ENCODE measurements at places on chromosomes 5 and 9.

DNA sequence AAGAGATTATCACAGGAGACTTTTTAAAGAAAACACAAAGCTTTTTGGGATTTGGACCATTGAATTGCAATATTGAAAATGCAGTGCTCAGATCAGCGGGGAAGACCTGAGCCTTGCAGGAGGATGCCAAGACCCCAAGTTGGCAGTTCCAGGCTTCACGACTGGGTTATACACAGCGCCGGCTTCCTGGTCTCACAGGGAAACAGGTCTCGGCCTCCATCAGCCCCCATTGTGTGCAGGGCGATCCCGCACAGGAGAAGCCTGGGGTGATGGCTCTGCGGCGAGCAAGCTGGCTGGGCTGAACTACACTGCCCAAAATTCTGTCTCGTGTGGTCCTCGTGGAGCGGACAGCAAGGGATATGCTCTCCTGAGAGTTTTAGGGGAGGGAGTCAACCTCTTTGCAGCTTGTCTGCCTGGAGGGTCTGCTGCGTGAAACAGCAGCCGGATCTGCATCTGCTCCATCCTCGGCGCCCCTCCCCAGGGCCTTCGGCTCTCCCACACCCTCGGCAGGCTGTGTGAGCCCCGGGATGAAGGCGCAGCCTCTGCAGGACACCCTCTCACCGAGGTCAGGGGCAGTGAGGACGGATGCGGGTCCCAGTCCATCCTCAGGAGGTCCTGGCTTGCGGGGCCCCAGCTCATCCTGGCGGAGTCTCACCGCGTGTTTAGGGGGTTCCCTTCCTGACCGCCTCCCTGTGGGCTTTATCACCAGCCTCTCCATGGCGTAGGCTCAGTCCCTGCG is 60.6 kb downstream of the NSUN2 start:
- DNase-seq = no peak

GRCh38 chr9:115514454-115514853 is 396.5 kb upstream of the TNC start:
- no peak for DNase-seq

DNA sequence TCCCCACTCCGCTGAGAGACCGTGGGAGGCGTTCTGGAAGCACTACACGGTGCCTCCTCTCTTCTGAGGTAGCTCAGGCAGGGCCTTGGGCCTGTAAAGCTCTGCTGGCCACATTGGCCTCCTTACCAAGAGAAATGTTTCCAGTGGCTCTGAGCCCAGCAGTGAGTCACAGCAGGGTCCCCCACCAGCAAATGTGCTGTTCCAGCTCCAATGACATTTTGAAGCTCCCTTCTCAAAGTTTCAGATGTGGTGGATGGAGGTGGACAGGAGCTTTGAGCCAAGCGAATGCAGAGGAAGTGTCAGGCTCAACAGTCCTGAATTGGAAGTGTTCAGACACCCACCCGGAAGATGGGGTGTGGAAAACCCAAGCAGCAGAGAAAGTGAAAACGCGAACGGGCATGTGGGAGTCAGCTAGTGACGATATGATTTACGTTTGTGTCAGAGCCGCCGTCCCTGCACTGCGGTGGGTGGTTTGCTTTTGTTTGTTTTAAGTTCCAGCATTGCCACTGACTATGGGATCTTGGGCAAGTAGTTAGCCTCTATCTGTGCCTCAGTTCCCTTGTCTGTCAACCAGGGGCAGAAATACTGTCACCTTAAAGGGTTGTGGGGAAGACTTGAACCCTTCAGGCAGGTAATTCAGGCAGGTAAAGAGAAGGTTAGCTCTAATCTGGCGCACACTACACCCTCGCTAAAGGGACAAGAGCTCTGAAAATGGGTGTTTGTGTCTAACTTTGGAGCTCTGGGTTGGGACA is 38.2 kb downstream of the C5orf15 start:
- peak; percentile 42 for DNase-seq

- DNase-seq = no peak
Observed at GRCh38 chr5:150777685-150778084, 872 bp upstream of the SMIM3 start.

- no peak for DNase-seq
Observed at GRCh38 chr9:38047301-38048251, 21.5 kb downstream of the SHB start.

DNA sequence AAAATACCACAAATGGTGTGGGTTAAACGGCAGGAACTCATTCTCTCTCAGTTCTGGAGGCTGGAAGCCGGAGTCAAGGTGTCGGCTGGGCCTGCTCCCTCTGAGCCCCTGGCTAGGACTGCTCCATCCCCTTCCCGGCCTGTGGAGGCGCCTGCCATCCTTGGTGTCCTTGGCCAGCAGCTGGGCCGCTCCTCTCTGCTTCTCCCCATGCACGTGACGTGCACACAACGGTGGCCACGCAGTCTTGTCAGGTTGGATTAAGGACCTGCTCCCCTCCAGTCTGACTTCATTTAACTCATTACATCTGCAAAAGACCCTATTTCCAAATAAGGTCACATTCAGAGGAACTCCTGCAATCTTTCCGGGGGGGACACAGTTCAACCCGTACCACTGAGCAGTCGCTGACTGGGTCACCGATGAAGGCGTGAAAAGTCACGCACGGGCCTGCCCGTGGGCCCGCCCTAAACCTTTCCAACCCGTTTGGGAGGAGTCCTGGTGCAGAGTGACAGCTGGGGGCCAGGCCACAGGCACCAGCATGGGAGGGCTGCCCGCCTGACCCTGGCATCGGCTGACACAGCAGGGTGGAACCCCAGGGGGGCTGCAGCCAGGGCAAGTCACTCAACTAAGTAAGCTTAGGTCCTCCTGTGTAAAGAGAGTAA is 135.2 kb downstream of the COL23A1 start:
- DNase-seq = no peak

DNA sequence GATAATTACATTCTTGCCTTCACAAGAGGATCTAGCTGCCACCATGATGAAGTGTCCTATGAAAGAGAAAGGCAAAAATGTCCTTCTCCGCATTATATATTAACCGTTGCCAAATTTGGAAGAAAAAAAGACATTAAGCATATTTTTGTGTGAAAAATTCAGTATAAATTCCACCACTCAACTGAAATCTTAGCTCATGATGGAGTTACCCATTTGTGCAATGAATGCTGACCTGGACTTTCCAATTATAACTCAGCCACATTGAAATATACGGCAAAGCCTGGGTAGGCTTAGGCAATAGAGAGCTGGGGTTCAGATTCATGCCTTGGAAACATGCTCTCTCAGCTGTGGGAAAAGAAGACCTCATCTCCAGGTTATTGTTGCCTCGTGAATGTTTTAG is 71.3 kb upstream of the VCAN start:
- no peak for DNase-seq

GRCh38 chr9:121727295-121728020 is 76.0 kb downstream of the DAB2IP start:
- DNase-seq = no peak

DNA sequence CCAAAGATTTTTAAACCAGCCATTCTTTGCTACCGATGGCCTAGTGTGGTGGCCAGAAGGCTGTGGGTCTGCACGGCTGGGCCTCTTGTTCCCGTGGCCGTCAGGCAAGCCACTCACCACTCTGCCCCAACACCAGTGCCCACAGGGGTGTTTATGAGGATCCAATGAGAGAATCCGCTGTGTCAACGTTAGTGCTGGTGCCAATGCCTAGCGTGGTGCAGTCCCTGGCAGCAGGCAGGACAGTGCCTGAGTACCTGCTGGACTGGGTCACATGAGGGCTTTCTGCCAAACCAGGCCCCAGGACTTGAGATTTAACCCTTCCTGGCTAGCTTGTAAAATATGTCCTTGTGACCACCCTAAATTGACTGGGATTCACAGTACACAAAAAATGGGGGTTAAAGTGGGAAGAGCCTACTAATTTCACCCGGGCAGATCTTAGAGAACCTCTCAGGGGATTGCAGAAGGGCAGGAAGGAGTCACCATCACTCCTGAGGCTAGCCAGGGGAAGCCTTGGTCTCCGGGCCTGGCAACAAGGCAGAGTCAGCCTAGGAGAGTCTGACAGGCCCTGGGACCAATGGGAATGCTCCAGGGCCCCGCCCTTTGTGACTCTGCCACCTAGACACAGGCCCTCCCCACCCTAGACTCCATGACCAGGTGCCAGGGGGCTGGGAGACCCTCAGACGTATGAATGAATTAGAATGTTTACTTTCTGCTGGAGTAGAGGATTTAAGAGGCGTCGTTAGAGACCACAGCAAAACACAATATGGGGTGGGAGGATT is 63.2 kb upstream of the FSTL4 start:
- DNase-seq = no peak

DNA sequence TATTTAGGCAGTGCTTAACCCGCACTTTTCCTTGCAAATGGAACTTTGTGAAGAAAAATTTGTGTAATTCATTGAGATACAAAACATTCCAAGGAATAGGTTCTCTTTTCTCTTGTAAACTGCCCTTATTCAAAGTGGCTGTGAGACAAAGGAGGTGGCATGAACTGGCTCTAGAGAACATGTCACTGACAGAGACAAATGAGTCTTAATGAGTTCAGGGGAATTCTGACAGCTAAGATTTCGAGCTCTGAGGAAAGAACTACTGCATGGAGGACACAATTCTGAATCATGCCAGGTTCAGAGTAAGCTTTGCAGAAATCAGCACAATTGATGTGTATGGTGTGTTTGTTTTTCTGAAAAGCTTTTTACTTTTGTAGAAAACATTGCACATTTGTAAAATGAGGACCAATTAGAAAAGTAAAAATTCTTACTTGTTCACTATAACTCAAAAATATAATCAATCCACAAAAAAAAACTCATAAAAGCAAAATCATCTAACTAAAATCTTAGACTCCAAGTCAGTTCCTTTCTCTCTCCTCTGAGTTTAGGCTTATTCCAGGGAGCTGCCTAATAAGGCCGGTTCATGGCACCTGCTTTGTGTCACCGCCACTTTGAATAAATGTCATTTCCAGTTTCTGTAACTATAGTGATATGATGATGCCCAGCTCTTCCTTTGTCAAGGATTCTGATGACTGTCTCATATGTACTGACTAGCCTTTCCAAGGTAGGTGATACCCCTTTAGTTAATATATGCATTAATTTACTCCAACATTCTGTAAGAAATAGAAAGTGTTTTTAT is 163.2 kb downstream of the HCN1 start:
- no peak for DNase-seq

Measured in activated CD8-positive, alpha-beta memory T cell treated with anti-CD3 and anti-CD28 coated beads for 4 hours (primary cell).